ENCODE measurements at places on chromosomes 11 and 22. TPM values are rescaled to one million over a fixed set of nuclear protein-coding genes. Genes with fewer than 3 reads are reported as not detected.

Gene HTR3B
- polyA plus RNA-seq, result 0.34 TPM

Gene TPH1
- polyA plus RNA-seq, result 16.1 TPM

Gene OR8G1
- not detected for polyA plus RNA-seq

DNA sequence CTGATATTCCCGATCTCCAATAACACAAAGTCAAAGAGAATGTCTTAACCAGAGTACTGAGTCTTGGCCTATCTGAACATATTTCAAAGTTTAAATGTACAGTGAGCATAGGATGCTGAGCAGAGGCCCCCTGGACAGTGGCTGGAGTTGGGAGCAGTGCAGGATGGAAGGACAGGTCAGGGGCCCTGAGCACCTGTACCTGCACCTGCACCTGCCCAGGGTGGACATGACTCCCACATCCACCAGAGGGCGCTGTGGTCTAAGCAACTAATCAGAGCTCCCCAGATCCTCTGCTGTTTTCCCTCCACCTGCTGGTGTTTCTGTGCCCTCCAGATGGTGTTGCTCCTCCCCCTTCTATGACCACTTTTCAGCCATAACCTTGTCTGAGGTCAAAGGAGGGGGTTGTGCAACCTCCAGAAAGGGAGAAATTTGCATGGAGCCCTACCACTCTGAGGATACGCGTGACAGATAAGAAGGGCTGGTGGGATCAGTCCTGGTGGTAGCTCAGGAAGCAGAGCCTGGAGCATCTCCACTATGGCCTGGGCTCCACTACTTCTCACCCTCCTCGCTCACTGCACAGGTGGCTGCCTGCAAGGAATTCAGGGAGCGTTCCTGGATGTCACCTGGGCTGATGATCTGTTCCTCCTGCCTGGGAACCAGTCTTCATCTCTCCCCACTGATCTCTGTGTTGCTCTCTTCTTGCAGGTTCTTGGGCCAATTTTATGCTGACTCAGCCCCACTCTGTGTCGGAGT, 49.1 kb upstream of the VPREB1 start:
- no peaks in the 10 kb centered on the region for H3K4me1 ChIP-seq

- H3K27ac ChIP-seq, result no peak overlapping the region
- H3K4me1 ChIP-seq, result no peaks in the 10 kb centered on the region
- no peak for DNase-seq
- H3K27me3 ChIP-seq, result no peaks in the 10 kb centered on the region
- no peak overlapping the region for H3K4me3 ChIP-seq
- H3K36me3 ChIP-seq, result no peaks in the 10 kb centered on the region
Measured at GRCh38 chr11:105215528-105215927, 76.0 kb upstream of the CARD18 start.

DNA sequence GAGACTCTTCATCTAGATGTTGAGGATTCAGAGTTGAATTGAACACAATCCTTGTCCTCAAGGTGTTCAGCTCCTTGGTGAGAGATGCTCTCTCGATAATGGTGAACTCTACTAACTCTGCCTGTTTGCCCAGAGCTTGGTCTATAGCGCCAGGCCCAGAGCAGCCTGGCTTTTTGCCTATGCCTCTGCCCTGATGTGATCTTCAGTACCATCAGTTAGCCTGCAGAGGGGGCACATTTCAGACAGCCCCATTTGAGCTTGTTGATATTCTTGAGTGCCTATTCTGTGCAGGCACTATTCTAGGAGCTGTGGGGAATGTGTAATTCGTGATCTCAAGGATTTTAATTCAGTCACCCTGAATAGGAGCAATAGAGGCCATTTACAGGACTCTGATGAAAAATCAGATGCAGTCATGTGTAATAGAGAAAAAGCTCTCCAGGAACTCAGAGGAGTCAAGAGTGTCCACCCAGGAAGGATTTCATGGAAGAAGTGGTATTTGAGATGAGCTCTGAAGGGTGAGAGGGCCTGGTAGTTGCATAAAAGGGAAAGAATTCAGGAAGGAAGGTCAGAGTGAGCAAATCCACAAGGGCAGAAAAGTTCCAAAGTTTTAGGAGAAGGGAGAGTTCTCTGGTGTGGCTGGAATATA, 19.3 kb downstream of the GTPBP1 start:
- H3K27ac ChIP-seq, result no peak overlapping the region
- H3K4me3 ChIP-seq, result no peak overlapping the region
- no peaks in the 10 kb centered on the region for H3K27me3 ChIP-seq
- no peaks in the 10 kb centered on the region for H3K4me1 ChIP-seq
- peaks cover 94% of the 10 kb centered on the region for H3K36me3 ChIP-seq
- DNase-seq, result no peak

DNA sequence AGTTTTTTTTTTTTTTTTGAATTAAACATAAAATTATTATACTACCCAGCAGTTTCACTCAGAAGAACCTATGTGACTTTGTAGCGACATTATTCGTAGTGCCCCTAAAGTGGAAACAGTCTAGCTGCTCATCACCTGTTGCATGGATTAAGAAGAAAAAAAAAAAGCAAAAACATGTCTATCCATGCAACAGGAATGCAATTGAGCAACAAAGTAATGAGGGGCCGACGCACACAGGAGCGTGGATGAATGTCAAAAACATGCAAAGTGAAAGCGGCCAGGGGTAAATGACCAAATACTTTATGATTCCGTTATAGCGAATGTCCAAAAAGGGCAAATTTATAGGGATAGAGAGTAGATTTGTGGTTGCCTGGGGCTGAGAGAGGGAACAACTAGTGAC, 16.3 kb downstream of the MYO18B start:
- H3K27ac ChIP-seq, result no peak overlapping the region
- H3K4me3 ChIP-seq, result no peak overlapping the region
- H3K4me1 ChIP-seq, result no peaks in the 10 kb centered on the region
- H3K36me3 ChIP-seq, result no peaks in the 10 kb centered on the region

DNA sequence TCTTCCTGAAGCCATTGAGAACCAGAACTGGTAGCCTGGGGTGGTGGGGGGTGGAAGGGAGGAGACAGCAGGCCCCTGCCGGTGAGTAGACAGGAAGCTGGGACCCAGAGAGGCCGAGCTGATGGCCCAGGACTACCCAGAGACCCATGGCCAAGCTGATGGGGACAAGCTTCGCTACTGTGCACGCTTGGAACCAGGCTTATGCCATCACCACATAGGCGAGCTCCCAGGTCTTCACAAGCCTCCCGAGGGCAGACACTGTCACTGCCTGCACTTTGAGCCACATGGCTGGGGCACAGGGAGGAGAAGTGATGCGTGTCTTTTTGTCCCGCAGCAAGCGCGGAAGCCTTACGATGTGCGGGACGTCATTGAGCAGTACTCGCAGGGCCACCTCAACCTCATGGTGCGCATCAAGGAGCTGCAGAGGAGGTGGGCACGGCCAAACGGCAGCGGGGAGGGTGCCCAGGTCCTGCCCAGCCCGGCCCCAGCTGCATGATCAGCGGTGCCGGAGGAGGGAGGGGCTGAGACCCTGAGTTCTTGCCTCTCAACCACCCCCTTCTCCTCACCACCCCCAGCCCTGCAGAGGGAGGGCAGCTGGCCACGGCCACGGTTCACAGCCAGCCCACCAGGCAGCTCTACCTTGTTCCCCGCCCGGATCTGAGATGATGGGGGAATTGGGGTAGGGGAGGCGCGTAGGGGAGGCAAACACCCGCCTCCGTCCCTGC, 76.0 kb upstream of the KCNQ1OT1 start:
- H3K27me3 ChIP-seq, result no peaks in the 10 kb centered on the region
- H3K4me1 ChIP-seq, result peaks cover 35% of the 10 kb centered on the region
- H3K27ac ChIP-seq, result no peak overlapping the region
- DNase-seq, result no peak
- H3K4me3 ChIP-seq, result no peak overlapping the region
- H3K36me3 ChIP-seq, result no peaks in the 10 kb centered on the region

DNA sequence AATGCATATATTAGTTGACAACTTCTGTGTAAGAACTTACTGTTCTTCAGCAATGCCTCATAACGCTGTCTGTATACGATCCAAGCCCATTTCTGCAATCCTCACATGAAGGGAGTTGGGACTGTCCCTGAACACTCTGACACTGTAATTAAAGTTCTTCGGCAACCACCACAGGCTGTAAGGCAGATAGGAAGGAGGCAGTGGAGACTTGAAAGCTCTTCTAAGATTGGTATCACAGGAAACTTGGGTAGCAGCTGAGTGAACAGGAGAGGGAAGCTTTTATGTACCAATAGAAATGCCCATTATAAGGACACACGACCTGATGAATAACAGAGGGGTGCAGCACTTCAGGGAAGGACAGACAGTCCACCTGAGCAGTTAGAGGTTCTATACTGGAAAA, 12.0 kb upstream of the GAB2 start:
- no peaks in the 10 kb centered on the region for H3K36me3 ChIP-seq
- no peaks in the 10 kb centered on the region for H3K27me3 ChIP-seq
- no peak overlapping the region for H3K4me3 ChIP-seq
- H3K27ac ChIP-seq, result no peak overlapping the region
- H3K4me1 ChIP-seq, result peaks cover 2% of the 10 kb centered on the region
- no peak for DNase-seq

DNA sequence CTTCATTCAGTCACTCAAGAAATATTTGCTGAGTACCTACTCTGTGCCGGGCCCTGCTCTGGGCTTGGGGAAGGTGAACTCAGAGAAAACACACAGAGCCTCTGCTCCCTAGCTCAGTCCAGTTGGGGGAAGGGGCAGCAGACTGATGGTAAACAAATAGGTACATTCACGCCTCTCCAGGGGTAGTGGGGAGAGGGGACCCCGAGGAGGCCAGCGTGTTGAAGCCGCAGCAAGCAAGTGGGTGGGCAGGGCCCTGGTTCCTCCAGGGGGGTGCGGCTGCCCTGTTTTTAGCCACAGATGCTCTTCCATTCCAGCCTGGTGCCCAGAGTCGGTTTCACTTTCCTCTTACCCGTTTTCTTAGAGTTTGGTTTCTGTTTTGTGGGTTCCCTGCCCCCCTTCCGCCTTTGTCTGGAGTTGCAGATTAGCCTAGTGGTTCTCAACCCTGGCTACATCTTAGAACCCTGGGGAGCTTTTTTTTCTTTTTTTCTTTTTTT, 8.7 kb downstream of the DRAP1 start:
- H3K27ac ChIP-seq, result no peak overlapping the region
- H3K27me3 ChIP-seq, result peaks cover 10% of the 10 kb centered on the region
- peak; percentile 27 for DNase-seq
- peaks cover under 1% of the 10 kb centered on the region for H3K36me3 ChIP-seq

DNA sequence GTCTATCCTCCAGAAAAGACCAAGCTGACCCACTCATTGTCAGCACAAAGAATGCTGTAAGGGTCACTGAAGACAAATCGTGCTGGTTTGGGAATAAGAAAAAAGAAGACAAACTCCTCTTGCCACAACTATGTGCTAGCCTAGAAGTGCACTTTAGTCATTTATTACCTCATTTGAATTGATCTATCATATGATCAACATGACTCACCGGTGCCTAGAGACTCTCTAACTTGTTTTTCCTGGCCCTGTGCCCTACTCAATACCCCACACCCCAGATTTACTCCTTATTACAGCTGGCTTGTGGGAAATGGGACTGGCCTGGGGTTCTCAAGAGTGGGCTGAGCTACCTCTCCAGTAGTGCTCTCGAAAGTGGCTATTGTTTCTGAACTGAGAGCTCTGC, 35.9 kb upstream of the HORMAD2 start:
- DNase-seq, result peak; percentile 90
- H3K27ac ChIP-seq, result peak overlapping the region; percentile 75
- H3K4me1 ChIP-seq, result peaks cover 25% of the 10 kb centered on the region
- no peaks in the 10 kb centered on the region for H3K27me3 ChIP-seq
- H3K36me3 ChIP-seq, result no peaks in the 10 kb centered on the region
- no peak overlapping the region for H3K4me3 ChIP-seq

DNA sequence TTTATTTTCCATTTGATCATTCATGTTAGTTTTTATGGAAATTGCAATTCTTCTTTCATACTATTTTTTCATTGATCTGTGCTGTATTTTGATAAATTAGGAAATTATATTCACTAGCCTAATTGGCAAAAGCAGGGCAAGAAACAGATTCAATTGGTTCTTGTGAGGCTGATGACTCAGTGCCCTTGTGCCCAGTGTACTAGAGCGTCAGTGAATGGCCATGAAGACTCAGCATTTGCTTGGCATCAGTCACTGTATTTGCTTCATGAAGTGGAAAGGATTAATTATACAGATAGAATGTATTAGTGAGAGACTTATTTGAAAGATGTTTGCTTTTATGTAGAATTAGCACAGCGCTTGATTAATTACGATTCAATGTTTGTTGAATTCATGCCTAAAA, 31.8 kb downstream of the MRGPRX1 start:
- H3K27me3 ChIP-seq, result no peaks in the 10 kb centered on the region
- H3K4me1 ChIP-seq, result no peaks in the 10 kb centered on the region
- H3K27ac ChIP-seq, result no peak overlapping the region
- H3K4me3 ChIP-seq, result no peak overlapping the region
- H3K36me3 ChIP-seq, result no peaks in the 10 kb centered on the region

DNA sequence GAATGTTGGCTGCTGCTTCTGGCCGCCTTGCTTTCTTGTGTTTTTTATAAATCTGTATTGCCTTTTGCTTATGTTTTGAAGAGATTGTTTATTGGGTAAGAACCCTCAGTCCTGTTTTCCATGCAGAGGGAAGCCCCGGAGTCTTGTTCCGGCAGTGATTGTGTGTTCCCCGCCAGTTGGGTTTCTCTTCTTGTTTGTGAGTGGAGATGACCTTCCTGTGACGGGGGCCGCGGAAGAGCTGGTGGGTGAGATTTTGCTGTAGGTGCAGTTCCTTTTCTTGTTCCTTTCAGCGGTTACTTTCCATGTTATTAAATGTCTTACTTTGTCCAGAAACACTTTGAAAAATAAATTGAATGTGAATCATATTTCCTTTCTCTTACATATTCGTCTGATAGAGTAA, 8.3 kb downstream of the TBC1D22A start:
- H3K36me3 ChIP-seq, result peaks cover 12% of the 10 kb centered on the region
- H3K4me1 ChIP-seq, result peaks cover 24% of the 10 kb centered on the region
- H3K27me3 ChIP-seq, result no peaks in the 10 kb centered on the region
- DNase-seq, result no peak

DNA sequence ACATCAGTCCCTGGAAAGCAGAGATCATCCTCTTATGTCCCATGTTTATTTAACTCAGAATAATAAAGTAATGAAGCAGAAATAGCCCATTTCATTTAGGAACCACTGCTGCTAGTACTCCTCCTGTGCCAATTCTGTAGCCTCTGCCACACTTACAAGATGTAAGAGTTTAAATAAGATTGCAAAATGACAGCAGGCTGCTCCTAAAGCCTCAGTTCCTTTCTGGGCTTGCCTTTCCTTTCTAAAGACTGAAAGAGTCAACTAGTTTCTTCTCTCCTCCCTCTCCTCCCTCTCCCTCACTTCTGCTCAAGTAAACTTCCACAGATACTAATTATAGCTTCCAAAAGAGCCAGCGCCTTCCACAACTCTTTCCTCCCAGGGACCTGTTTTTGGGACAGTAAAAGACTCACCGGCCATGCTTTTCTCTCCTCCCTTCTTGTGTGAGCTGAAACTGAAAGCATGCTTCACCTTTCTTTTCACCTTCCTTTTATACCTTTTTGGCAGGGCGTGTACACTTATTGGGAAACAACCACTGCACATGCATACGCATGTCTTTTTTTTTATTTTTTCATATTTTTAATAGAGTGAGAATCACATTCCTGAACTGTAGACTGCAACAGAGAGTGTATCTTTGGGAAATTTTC, 26.1 kb upstream of the CARD16 start:
- DNase-seq, result peak; percentile 6
- no peaks in the 10 kb centered on the region for H3K36me3 ChIP-seq
- H3K27me3 ChIP-seq, result no peaks in the 10 kb centered on the region
- no peaks in the 10 kb centered on the region for H3K4me1 ChIP-seq
